Cardiac fibroblast (primary cell): ENCODE measurements at places on chromosomes 7 and 10.

GRCh38 chr10:119526621-119527592 lies 15.6 kb downstream of the RGS10 start:
- DNase-seq = no peak

- no peak for DNase-seq
These were observed 1044.9 kb downstream of the TYW1 start for GRCh38 chr7:68041554-68041953.

- DNase-seq = no peak
These were observed 1047.8 kb downstream of the NRG3 start for GRCh38 chr10:82922755-82923154.

GRCh38 chr10:100881556-100882213 lies 31.1 kb upstream of the SLF2 start:
- DNase-seq = no peak

- DNase-seq = no peak
These were observed 466.4 kb upstream of the ZMIZ1 start for GRCh38 chr10:78602201-78602932.

DNA sequence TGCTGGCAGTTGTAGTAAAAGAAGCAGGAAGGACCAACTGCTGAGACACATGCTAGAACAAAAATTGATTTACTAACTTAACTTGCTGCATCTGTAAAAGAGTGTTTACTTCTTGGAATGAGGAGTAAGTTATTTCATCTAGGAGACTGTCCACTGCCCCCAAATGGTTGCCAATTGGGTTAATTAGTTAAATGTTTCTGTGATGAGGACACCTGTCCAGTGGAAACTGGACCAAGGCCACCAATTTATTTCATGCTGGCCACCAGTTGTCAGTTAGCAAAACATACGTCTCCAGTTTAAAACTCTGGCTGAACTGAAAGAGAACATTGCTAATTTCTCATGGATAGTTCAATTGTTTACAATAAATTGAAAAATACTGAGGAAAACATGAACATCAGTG lies 191.7 kb downstream of the PPP1R9A start:
- DNase-seq = no peak

DNA sequence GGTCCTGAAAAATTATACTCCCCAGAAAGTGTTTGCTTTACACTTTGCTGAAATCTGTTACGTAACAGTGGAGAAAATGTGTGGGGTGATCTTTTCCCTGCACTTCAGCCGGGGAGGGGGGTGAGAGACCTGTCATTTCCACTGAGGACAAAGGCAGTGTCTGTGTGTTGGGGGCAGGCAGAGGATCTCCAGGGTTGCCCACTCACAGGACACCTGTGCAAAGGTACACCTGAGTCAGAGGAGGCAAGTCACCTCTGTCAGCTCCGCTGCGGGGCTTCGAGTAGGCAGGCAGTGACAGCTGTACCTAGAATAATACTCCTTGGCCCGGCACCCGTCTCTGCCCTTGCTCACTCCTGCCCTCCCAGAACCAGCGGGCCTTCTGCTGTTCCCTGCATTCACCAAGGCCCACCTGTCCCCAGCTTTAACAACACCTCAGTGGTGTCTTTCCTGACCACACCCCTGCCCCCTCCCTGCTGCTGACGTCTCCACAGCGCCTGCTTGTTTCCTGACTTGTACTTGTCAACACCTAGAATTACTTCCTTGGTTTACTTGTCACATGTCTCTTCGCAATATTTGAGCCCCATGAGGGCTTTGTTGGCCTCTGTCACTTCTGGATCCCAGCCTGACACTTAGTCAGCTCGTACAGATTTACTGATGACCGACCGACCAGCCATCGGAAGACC lies 159.2 kb downstream of the NEURL1 start:
- DNase-seq = no peak

GRCh38 chr7:94683066-94683465 lies 27.1 kb upstream of the SGCE start:
- no peak for DNase-seq

DNA sequence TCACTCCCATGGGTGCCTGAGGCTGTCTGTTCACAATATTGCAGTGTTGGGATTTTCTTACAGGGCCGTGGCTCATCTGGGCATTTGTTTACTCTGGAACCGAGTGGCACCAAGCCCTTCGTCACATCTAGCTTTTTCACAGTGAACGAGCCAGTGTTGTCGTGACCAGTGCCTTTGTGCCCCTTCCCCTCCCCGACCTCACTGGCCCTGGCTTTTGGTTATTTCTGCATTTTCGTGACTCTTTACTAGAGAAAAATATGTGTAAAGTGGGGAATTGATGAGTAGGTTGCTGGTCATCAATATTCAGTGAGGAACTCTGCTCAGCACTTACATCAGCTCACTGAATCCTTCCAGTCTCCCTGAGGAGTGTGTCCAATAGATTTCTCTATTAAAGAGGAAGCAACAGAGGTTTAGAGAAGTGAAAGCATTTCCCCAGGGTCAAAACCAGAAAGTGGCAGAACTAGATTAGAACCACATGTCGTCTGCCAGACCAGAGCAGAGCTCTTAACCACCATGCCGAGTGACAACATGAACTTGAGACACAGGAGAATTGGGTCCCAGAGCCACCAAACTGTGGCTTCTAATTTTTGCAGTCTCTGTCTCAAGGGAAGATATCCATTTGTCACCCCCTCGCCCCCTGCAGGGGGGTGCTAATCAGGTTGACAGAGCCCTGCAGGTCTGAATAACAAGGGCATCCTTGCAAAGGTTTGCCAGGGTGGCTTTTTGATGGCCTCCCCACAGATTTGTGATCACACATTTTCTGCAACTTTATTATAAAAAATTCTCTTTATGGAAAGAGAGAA lies 125.3 kb downstream of the CHN2 start:
- DNase-seq = no peak

- DNase-seq = no peak
These were observed 130.8 kb upstream of the TCF7L2 start for GRCh38 chr10:112819231-112819630.

DNA sequence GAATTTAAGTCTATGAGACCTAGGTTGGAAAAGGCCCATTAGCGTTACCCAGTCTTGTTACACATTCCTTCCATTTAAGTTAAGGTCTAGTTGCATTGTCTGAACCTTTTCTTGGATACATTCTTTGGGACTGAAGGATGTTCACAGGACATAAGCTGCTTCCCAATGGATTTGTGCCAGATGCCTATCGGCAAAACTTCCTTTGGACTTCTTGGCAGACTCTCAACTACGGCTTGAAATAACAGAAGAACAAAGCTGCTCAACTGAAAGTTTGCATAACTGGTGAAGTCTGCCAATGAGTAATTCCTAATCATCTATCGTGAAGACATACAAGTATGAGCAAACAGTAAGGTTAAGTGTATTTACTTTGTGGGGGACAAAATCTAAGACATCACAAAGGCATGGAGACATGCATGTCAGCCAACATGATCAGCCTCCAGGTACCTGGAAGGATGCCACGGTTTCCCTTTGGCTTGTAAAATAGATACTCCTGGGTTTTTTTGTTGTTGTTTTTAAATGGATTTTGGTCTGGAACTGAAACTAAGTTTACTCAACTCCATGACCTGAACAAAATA lies 35.4 kb downstream of the MALSU1 start:
- peak; percentile 94 for DNase-seq

- DNase-seq = peak; percentile 20
These were observed 17.0 kb downstream of the IL15RA start for GRCh38 chr10:5960070-5960972.

DNA sequence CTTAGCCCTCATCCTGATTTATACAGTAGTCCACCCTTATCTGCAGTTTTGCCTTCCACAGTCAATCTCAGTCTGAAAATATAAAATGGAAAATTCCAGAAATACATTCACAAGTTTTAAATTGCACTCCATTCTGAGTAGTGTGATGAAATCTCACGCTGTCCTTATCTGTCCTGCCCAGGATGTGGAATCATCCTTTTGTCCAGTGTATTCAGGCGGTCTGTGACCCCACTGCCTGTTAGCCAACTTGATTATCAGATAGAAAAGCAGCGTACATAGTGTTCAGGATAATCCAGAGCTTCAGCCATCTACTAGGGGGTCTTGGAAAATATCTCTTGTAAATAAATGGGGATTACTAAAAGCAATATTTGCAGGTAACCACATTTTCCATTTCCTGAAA lies 146.3 kb downstream of the MALRD1 start:
- peak; percentile 50 for DNase-seq

DNA sequence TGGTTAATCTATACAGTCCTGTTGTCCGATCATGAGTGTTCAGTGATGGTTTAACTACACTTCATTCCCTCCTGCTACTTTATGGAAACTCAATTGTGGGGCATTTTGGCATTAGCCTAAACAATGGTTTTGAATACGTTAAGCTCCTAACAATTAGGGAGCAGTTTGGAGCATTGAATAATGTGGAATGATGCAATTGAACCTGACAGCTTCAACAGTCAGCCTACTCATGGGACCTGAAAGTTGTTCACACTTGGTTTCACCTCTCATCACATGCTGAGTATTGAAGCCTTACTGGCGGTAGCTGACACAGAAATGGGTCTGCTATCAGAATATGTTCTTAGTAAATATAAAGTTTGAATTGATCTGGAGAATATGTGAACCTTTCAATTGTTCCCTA lies 186.1 kb downstream of the MLLT10 start:
- no peak for DNase-seq

DNA sequence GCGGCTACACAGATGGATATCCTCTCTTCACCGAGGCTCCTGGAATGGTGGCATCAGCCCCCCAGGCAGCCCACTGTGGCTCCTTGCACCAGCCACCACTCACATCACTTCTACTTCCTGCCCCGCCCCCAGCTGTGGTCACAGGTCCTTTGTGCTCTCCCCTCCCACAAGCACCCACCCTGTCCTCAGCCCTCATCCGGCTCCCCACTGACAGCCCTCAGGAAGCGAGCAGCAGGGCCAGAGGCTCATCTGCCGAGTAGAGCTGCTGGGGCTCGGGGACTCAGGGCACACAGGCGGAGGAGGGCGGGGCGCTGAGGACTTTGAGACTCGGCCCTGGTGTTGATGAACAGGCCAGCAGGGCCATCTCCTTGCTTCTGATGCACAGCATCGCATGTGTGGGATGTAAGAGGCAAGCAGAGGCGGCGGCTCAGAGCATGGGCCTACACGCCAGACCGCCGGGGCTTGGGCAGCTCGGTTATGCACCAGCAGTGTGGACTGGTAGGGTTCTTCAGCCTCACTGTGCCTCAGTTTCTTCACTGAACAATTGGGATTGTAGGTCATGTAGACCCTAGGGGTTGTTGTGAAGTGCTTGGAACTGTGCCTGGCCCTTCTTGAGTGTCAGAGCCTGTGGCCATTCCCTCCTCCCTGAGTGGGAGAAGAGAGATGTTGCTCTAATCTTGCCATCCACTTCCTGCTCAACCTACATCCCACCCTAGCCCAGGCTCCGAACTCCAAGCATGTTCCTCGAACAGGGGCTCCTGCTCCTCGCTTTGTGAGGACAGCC lies at the start of gene PRF1:
Gene PRF1, minus strand, starts transcription at position 77 of the 784 bp plus-strand sequence. CDS start 1,839 bp downstream, outside the sequence.
- no peak for DNase-seq

DNA sequence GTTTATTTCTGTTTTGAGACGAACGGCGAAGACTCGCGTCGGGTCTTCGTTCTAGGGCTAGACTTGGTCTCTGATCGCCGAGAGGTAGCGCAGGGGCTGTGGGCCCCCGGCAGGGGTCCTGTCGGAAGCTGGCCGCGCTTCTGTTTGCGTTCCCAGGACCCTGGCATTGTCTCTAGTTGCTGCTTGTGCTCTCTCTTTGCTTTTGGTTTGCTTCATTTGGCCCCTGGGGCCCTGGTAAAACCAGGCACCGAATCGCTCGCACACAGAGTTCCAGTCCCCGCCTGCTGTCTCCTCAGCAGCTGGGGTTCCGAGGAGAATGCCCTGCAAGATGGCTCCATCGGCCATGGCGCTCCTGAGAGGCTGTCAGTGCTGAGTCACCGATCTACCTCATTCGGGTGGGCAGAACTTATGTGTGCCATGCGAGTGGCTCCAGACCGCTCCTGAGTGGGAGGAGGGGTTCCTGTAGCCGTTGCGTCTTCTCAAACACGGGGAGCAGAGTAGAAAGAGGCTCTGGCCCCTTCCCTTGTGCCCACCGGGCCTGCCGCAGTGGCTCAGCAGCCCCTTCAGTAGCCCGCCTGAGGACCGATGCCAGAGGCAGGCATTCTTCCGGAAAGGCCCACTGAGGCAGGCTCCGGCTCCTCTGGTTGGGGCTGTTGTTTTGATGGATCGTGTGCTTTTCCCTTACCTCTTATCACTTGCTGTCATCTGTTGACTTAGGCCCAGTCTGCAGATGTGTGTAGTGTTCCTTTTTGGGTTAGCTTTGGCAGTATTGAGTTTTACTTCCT lies 826 bp downstream of the CHPF2 start:
- peak; percentile 79 for DNase-seq

DNA sequence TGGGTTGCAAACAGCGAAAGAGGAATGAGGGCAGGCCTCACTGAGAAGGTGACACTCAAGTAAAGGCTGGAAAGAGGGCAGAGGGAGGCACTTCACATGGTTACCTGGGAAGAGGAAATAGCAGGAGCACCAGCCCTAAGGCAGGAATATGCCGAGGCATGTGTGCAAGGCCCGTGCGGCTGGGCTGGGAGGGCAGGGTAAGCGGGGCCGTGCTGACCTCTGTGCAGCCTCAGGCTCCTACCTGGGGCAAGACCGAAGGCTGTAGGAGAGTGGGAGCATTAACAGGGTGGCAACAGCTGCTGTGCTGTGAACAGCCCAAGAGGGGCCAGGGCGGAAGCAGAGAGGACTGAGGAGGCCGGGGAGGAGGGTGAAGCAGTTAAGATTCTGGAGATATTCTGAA lies 24.0 kb upstream of the SH3PXD2A start:
- no peak for DNase-seq

GRCh38 chr7:4842319-4843064 lies 19.3 kb downstream of the PAPOLB start:
- peak; percentile 5 for DNase-seq

DNA sequence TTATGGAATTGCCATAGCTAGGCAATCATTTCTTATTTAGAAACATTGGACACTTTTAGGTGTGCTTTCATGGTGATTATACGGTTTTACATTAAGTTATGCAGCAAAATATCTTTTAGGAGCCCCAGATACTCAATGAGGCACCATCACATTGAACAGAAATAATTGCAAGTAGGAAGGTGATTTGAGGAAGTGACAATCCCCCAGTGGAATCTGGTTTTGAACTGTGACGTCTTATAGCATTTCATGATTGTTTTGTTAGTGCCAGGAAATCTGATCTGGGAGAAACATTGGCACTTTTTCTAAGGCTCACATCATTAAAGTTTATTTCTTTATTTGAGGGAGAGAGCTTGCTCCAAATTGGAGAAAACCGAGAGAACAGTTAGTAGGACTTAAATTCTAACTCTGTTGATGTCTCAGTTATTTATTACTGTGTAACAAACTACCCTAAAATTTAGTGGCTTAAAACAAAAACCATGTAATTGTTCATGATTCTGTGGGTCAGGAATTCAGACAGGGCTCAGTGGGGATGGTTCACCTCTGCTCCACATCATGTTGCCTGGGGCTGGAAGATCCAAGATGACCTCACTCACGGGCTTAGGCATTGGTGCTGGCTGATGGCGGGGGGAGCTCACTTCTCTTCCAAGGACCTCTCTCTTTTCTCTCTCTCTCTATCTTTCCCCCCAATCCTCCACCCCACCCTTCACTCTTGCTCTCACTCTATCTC lies 78.2 kb upstream of the STEAP1B start:
- peak; percentile 91 for DNase-seq
